ENCODE measurements at places on chromosomes 6 and 20.

GRCh38 chr6:165456286-165456685, 146.9 kb upstream of the C6orf118 start:
- DNase-seq = no peak

- DNase-seq = no peak
Observed at GRCh38 chr20:38205001-38205400, 39.9 kb upstream of the TGM2 start.

GRCh38 chr6:28182255-28182654, 40.6 kb downstream of the ZKSCAN8 start:
- DNase-seq = no peak

- no peak for DNase-seq
Observed at GRCh38 chr20:51412333-51412871, 130.1 kb downstream of the NFATC2 start.

DNA sequence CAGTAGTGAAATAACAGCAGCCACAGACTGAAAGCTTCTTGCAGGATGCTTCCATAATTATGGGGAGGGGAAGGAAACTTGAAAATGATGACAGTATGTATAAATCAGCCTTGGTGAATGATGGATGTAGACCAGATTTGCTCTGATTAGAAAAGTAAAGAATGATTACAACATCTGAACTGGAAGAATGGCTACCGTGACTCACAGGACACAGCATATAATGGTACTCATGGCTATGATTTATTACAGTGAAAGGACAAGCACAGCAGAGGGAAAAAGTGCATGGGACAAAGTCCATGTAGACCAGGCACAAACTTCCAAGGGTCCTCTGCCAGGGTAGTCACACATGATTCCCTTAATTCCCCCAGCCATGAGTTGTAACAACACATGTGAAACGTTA, 70.7 kb upstream of the POPDC3 start:
- no peak for DNase-seq

DNA sequence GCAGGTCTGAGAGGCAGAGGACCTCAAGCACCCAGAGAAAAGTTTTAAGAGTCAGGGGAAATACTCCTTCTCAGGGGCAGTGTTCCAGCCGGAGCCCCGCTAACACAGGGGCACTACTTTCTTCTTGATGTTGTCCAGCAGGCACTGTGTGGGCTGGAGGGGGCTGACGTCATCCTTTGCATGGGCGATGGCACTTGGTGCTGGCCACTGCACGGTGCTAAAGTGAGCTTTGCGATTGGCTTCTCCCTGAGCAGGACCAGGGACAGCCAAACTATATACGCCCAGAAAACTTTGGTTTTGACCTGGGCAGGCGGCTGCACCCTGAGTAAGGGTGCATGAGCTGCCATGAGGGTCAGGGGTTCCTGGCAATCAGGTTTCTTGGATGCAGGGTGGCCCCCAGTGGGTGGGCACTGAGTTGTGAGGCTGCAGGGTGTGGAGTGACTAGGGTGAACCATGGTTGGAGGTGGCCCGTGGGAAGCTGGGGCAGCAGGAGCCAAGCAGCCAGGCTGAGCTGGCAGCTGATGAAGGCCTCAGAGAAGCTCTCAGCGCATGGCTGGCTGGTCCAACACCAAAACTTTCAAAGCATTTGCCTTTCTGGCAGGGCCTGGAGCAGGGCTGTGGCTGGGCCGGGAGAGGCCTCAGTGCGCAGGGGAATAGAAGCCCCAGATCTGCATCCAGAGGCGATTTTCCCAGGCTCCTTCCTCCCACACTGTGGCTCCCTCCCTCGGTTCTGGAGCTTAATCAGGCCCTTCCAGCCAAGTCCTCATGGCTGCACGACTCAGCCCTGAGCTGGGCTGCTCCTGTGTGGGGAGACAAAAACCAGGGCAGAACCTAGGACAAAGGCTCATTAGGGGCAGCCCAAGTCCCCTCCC, 18.3 kb downstream of the MRPS18A start:
- DNase-seq = no peak

DNA sequence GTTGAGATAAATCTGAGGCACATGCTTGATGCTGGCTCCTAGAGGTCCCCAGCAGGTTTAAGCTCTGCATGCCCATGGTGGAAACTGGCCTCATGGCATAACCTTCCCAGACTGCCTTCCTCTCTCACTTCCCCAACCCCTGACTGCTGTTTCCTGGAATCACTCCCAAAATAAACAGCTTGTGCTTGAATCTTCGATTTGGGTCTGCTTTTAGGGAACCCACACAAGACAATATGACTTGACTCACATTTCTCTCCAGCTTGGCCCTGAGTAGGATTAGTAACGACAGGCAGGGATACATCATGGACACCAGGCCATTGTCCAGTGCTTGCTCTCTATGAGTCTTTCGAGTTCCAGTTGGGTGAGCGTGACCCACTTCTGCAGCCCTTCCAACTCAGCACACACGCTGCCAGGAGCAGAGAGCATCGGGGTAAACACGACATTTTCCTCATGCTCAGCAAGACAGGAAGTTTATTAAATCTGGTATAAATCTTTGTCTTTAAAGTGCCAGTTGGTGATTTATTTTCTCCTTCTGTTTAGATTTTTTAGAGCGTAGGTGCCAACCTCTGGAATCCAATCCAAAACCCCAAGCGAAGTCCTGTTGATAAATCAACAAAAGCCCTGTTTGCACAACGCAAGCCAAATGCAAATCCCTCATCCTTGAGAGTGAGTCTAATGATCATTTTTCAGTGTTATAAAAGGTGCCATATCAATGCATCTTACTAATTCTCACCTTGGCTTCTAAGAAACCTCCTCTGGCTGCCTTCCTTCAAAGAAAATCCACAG, 135.0 kb downstream of the FOXA2 start:
- DNase-seq = no peak

DNA sequence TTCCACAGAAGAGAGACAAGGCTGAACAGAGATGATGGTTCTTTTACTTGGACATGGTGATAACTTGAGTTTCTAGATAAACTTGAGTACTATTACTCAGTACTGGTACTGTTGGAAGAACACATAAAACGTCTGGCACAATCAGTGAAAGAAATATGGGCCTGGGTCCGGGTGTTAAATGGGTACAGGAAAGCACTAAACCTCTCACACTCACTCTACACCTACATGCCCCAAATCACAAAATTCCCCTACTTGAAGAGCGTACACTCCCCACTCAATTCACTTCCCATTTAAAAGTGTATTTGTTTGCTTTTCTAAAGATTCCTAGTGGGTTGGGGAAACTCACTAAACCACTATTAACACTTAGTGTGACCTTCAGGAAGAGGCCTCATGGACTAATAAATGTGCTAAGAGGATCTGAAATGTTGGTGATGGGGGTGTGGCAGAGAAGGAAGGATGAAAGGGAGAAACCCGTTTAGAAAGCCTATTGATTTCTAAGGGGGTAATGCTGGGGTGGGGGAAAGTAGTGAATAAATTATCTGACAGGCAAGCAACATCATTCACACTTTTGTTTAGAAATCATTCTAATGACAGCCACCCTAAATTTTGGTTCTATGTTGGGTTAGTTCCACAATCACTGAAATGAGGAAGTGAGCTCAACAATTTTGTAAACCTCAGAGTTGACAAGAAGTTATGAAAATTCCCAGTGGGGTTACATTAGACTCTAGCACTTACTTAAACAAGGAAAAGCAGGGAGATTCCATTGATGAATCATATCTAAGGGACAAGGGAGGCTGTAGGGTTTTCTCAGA, 222.6 kb upstream of the MARCKS start:
- no peak for DNase-seq

GRCh38 chr6:139979021-139979725, 604.7 kb upstream of the CITED2 start:
- no peak for DNase-seq

- no peak for DNase-seq
Observed at GRCh38 chr6:89613790-89614189, 24.8 kb downstream of the LYRM2 start.

DNA sequence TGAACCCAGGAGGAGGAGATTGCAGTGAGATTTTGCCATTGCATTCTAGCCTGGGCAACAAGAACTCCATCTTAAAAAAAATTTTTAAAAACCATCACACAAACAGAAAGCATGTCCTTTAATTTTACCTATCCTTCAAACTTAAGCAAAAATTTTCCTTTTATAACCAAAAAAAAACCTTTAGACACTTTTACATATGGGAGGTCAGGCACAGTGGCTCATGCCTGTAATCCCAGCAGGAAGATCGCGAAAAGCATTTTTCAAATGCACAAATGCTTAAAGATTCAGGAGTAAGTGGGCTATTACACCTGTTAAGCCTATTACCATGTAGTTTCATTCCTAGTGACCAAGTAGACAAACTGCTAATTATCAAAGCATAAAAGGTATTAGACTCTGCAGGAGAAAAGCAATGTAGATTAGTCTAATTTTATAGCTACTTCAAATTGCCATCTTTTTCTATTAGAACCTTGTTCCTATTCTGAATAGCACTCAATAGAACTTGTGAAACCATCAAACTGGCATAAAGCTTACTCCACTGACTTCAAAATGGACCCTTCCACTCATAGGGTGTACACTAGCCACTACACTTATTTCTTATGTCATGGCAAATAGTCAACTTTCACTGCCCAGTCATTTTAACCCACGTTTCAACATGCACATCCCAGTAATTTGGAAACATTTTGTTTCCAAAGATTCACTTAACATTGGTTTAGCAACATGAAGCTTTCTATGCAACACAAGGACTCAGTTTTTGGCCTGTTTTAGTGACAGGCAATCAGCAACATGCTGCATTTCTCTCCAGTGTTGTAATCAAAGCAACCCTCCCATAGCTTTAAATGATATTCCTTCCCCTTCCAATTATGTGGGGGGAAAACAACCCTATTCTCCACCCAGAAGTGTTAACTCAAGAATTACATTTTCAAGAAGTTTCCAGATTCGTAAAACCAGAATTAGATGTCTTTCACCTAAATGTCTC, 4.0 kb downstream of the EEF1A1 start:
- DNase-seq = no peak

DNA sequence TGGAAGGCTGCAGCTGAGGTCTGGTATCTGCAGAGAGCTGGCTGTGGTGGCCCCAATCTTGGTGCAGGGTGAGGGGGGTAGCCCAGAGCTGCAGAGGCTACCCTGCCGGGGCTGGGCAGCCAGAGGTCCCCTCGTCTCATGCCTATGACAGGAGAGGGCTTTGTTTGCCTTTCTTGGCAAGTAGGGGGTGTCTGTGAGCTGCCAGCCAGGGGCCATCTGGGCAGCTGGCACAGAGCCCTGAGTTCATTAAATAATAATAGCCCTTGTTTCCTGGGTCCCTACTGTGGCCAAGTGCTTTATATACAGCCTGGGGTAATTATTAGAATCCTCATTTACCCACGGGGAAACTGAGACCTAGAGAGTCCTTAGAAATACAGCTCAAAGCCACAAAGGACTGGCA, 66.6 kb downstream of the EZR start:
- DNase-seq = no peak

DNA sequence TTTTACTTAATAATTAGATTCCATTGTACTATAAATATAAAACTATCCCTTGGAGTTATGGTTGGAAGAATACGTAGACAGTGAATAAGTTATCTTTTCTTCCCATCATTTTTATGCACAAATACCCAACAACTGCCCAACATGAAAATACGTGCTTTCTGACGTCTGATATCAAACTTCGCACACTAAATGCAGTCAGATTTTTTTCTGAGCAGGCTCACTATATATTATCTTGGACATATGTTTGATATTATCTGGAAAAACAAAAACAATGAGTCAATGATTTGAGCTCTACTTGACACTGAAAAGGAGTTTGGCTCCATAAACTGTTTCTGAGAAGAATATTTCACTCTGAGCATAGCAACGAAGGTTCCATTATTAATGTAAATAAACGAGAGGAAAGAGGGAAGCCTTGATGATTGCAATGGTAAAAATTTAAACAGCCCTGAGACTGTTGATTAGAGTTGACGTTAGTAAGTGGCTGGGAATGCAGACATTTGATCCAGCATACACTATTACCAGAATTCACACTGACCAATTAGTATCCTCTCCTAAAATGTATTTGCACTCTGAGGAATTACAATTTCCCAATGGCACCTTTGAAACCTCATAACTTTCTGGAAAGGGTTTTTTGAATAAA, 1090.0 kb downstream of the EPHA7 start:
- DNase-seq = no peak

DNA sequence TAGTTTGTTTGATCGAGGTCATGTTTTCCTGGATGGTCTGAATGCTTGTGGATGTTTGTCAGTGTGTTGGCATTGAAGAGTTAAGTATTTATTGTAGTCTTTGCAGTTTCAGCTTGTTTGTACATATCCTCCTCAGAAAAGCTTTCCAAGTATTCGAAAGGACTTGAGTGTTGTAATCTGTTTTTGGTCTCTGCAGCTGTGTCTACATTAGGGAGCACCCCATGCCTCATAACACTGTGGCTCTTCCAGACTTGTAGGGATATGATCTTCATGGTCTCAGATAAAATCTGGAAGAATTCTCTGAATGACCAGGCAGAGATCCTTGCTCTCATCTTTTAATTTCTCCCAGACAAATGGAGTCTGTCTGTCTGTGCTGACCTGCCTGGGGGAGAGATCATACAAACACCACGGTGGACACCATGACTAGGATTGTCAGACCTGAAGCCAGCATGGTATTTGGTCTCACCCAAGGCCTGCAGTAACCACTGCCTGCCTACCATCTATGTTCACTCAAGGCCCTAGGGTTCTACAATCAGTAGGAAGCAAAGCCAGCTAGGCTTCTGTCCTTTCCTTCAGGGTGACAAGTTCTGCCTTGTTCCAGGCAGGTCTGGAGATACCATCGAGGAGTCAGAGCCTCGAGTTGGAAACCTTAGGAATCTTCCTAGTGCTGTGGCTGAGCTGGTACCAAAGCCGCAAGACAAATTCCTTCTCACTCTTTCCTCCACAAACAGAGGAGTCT, 114.7 kb upstream of the KHDRBS2 start:
- DNase-seq = no peak

DNA sequence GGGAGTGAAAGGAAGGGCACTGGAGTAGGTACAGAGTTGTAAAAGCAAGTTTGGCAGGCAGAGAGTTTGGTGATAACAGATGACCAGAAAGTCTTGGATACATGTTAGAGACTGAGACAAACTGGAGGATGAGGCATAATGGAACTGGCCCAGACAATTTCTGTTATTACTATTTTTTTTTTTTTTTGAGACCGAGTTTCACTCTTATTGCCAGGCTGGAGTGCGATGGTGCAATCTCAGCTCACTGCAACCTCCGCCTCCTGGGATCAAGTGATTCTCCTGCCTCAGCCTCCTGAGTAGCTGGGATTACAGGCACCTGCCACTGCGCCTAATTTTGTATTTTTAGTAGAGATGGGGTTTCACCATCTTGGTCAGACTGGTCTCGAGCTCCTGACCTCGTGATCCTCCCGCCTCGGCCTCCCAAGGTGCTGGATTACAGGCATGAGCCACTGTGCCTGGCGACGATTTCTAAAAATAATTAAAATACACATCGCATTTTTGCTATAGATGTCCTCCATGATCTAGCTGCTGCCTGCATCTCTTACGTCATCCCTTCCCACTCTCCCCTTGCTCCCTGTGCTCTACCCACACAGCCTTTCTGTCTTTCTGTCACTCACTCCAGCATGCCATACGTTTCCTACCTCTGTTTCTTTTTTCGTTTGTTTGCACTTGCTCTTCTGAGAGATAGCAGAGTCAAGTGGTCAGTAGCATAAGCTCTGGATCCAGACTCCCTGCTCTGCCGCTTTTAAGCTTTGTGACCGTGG, 23.5 kb downstream of the MAPK14 start:
- no peak for DNase-seq

GRCh38 chr6:15430931-15431405, 185.1 kb downstream of the JARID2 start:
- DNase-seq = no peak
